ENCODE measurements at places on chromosomes 2 and 18. TPM values are rescaled to one million over a fixed set of nuclear protein-coding genes. Genes with fewer than 3 reads are reported as not detected.

Gene POTEE
- 3.3 TPM for total RNA-seq

Gene SLC1A4
- total RNA-seq = 12.5 TPM

Gene AOX1
- total RNA-seq = 4.1 TPM

Gene CCDC121
- 5.6 TPM for total RNA-seq

Gene IL36A
- not detected for total RNA-seq

Gene SEC11C
- total RNA-seq = 91.9 TPM

Gene UCN
- 2.4 TPM for total RNA-seq

Gene CRYGD
- not detected for total RNA-seq

Gene SIX3
- not detected for total RNA-seq

Gene GALNT5
- total RNA-seq = 1.2 TPM

Gene DYNAP
- not detected for total RNA-seq

Gene AGXT
- 1.0 TPM for total RNA-seq

Gene MC2R
- not detected for total RNA-seq

Gene ZDBF2
- total RNA-seq = 41.4 TPM

Gene SULT1C4
- 35.5 TPM for total RNA-seq

Gene ANKRD53
- total RNA-seq = 5.4 TPM

Gene BMP10
- not detected for total RNA-seq

Gene TCF7L1
- total RNA-seq = 57.2 TPM

Gene DGKD
- total RNA-seq = 49.5 TPM

Gene SERPINB13
- not detected for total RNA-seq

Gene OTOF
- 0.11 TPM for total RNA-seq

Gene UGT1A4
- total RNA-seq = not detected

Gene ASB18
- not detected for total RNA-seq

Gene ID2
- total RNA-seq = 292 TPM

Gene TGFBRAP1
- 20.0 TPM for total RNA-seq

Gene CXCR1
- total RNA-seq = not detected

Gene GYPC
- 29.5 TPM for total RNA-seq
